ENCODE measurements at places on chromosomes 2 and 18. TPM values are rescaled to one million over a fixed set of nuclear protein-coding genes. Genes with fewer than 3 reads are reported as not detected.

GRCh38 chr2:143732871-143733270 lies 603.7 kb downstream of the ARHGAP15 start:
- DNase-seq: no peak

DNA sequence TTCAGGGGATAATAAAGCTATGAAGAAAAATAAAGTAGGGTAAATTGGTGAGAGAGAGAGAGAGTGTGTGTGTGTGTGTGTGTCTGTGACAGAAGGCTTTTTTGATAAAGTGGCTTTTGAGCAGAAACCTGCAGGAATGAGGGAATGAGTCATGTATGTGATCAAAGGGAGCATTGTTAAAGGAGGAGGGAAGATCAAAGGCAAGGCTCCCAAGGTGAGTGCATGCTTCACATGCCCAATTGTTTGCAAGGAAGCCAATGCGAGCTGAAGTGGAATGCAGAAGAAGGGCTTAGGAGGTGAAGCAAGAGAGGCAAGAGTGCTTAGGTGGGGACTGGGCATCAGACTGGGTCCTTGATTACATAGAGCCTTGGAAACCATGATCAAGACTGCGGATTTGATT lies 96.8 kb downstream of the DNAH6 start:
- no peak for DNase-seq

Gene MAP3K19
- polyA plus RNA-seq: not detected

- DNase-seq: no peak
Observed at GRCh38 chr2:84474176-84474575, 15.1 kb upstream of the SUCLG1 start.

GRCh38 chr2:113977660-113978523 lies 88.0 kb downstream of the ACTR3 start:
- peak; percentile 62 for DNase-seq

Gene PDCD1
- polyA plus RNA-seq: not detected

Gene SGO2
- 2.2 TPM for polyA plus RNA-seq

GRCh38 chr18:9766076-9766481 lies 58.0 kb downstream of the RAB31 start:
- no peak for DNase-seq

DNA sequence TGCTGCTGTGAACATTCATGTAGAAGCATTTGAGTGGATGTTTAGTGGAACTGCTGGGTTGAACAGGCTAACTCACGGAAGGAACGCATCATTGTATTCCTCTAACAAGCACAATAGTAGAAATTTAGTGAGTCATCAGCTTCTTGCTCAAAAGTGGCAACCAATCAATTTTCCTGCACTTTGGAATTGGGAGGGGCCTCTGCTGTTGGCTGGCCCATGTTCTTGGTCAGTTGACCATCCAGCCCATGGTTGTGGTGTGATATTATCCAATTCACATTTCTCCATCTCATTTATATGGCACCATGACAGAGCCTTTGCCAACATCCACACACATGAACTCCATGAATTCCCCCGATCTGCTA lies 95.0 kb downstream of the TNFRSF11A start:
- DNase-seq: no peak

Gene CBLN2
- polyA plus RNA-seq: 0.11 TPM

DNA sequence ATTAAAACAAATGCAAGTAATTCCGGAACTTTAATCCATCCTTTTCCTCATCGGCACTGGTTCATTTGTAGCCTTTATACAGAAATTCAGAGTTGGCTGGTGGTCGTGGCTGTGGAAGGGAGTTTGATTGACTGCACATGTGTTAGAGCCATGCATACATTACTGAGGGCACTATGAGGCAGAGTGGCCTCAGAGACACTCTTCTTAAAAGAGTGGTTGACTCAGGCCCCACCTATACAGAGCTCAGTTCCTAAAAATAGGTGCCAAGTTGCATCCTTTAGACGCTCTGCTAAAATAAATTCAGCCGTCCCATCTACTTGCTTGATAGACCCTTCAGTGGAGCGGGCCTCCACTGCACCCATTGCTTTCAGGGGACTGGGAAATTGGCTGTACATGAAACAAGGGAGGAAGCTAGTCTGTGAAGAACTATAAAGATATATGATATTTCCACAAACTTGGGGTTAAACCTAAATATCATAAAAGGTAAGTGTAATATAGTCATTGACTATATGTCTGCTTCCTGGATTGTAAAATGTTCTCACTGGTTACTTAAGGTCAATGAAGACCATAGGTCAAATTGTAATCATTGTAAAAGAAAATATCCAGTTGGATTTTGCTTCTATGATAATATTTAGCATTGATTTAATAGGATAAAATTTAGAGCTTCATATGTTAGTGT lies 298.9 kb downstream of the XIRP2 start:
- DNase-seq: no peak

DNA sequence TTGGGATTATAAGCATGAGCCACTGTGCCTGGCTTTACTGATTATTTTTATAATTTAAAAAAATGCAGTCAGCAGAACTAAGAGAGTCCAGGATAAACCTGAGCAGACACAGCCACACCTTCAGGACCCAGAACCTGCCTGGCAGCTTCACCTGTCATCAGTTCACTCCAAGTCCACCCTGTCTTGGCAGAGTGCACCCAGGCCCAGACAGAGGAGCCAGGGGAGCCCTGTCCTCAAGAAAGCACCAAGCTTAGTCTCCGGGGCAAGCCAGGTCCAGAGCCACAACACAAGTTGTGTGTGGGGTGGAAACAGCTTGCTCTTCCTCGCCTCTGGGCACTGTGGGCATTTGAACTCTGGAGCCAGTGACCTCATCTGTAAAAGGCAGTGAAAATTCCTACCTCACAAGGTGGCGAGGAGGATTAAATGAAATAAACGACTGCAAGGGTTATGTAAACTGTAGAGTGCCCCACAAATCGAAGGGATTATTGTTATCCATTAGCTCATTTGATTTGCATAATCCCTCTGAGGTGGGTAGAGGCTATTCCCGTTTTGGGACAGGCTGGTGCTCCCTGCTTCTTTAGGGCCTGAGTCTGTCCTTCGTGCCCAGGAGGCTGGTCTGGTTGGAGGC lies 24.7 kb downstream of the MYCN start:
- no peak for DNase-seq

Gene GALNT5
- polyA plus RNA-seq: 0.07 TPM

DNA sequence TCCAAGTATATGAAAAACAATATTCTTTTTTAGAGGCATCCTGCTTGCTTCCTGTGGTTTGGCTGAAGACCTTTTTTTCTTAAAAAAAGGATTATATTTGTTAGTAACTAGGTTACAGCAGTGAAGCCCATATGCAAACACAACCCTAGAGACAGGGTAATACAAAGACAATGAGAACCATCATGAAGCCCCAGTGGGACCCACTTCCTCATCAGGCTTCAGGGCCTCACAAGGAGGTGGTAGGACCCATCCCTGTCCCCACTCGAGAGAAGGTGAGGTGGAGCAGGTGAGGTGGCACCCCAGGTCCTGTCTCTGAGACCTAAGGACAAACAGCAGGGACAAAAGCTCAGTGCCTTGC lies 80.3 kb downstream of the EDAR start:
- DNase-seq: no peak

Gene GCG
- not detected for polyA plus RNA-seq

DNA sequence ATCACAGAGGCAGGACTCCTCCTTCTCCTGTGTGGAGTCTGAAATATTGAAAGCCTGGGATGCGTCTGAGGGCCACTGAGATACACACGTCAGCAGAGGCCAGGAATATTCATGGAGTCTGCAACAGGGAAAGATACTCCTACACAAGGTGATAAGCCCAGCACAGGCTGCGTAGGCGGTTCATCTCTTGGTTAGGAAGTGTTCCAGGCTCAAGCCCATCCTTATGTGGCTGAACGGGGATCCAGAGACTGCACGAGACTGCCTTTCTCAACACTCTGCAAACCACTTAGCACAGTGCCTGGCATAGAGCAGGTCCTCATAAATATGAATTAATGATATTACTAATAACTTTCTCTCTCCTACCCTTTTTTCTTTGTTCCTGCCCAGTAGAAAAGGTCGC lies 29.2 kb upstream of the AGPS start:
- no peak for DNase-seq

DNA sequence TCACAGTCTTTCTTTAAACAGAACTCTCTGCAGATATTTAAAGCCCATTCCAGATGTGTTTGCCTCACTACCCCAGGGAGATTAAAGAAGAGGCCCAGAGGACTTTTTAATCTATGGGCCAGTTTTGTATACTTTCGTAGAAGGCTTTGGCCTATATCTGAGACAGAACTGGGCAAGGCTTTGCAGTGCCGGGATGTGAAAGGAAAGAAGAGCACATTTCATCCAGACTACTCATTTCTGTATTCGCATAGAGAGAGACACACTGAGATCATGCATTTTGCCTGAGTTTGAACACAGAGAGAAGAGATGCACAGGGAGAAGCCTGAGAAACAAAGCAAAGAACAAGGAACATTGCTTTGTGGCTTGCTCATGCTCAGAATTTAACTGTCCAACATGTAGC lies 54.9 kb upstream of the SLC5A7 start:
- no peak for DNase-seq

DNA sequence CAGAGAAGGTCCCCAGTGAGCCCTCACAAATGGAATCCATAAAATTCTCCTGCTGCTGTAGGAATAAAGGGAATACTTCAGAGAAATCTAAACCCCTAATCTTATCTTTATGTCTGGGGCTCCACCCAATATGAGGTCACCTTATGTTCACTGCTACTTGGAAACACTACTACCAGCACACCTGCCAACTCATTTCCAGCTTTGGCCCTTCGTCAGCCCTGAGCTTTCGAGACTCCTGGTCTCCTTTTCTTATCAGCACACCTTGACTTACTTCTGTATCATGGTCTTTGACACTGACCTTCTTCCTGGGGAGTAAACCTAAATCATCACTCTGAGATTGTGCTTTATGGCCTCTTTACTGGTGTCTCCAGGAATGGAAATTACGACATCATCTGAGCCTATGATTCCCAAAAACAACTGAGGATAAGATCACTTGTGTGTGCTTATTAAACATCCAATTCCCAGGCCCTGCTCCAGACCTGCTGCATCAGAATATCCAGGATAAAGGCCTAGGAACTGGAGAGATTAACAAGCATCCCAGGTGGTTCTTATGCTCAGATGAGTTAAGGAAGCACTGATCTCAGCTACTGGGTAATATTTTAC lies 22.2 kb upstream of the ASNSD1 start:
- no peak for DNase-seq

- DNase-seq: no peak
Observed at GRCh38 chr2:240431271-240431660, 4.2 kb upstream of the GPC1 start.

- DNase-seq: no peak
Observed at GRCh38 chr2:100238471-100238870, 83.8 kb downstream of the LONRF2 start.

- DNase-seq: peak; percentile 42
Observed at GRCh38 chr2:111671426-111672150, 212.4 kb downstream of the ANAPC1 start.

- no peak for DNase-seq
Observed at GRCh38 chr2:39326644-39327043, 82.9 kb upstream of the CDKL4 start.

Gene PROC
- 0.10 TPM for polyA plus RNA-seq

DNA sequence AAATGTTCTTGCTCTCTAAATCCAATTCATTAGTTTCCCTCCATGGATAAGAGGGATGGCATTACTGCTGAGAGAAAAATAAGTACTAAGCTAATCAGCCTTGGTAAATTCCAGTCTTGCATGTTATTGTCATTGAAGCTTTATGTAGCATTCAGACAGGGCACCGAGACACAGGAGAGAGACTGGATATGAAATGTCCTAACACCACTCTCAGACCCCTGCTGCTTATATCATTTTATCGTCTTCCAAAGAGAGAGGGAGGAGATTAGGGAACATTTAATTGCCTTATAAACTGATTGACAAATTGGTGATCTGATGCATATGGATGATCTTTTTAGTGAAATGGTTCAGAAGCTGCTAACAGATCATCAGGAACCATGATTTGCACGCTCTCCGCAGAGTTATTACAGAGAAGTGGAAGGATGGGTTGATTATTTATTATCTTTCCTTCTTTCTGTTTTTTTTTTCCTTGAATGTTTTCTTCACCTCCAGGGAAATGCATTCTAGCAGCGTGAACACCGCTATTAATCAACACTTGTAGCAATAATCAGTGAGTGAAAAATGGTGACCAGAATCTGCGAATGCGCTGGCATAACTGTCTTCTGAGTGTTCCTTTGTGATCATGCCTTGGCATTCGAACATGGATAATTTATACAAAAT lies 150.7 kb upstream of the NRP2 start:
- DNase-seq: no peak

- DNase-seq: no peak
Observed at GRCh38 chr2:139427164-139427563, 647.0 kb upstream of the NXPH2 start.

- DNase-seq: no peak
Observed at GRCh38 chr2:128406736-128407554, 88.3 kb upstream of the HS6ST1 start.

GRCh38 chr2:176391148-176391419 lies 121.8 kb downstream of the MTX2 start:
- DNase-seq: no peak

Gene ASPRV1
- 3.5 TPM for polyA plus RNA-seq

DNA sequence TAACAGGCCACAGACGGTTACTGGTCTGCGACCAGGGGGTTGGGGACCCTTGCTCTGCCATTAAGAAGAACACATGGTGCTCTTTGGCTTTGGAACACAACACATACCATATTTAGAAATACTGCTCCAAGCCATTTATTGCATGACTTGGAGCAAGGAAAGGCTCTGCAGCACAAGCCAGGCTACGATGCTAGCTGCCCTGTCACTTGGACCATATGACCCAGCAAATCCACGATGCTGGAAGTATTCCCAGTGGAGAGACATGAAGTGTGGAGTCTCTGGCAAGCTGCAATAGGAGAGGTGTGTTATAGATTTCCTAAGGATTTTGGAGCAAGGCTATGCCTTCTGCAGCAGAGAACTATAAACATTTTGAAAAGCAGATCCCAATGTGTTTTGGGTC lies 171.2 kb downstream of the HAUS1 start:
- DNase-seq: no peak

GRCh38 chr18:39962546-39962945 lies 1992.5 kb upstream of the PIK3C3 start:
- DNase-seq: no peak

Gene QPCT
- 180 TPM for polyA plus RNA-seq

Gene LOXHD1
- polyA plus RNA-seq: 0.13 TPM

DNA sequence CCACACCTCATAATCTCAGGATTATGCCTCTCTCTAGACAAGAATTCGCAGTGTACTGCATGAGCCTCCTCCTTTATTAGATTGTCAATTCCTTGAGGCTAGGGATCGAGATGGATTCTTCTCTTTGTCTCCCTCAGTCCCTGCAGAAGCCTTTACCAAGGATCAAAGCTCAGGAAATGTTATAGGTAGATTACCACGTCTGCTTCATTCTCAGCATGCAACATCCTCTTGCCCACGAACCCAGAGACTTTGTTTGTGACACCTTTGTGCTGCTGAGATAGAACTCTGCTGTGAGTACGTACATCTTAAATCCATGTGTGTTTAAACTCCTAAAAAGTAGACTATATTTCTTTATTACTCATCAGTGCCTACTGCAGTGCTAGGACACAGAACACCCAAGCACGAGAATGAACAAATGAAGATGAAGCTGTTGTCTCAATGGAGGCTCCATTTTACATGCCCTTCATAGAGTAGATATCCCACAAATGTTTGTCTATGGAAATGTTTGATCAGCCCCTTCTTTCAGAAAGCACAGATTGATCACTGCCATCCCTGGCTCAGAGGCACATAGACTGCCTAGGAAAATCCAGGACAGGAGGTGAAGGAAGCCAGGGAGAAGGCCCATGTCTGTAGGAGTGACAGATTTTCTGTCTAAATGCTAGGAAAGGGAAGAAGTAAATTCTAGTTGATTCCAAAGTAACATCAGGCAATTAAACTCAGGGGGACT lies 98.8 kb upstream of the KLHL29 start:
- DNase-seq: no peak

Gene UGT1A10
- not detected for polyA plus RNA-seq
